ENCODE measurements at places on chromosomes 3 and 15. TPM values are rescaled to one million over a fixed set of nuclear protein-coding genes. Genes with fewer than 3 reads are reported as not detected.

Gene TTC23
- 37.2 TPM for total RNA-seq

Gene PPP1R14D
- total RNA-seq: 0.43 TPM

Gene CA12
- 0.55 TPM for total RNA-seq

DNA sequence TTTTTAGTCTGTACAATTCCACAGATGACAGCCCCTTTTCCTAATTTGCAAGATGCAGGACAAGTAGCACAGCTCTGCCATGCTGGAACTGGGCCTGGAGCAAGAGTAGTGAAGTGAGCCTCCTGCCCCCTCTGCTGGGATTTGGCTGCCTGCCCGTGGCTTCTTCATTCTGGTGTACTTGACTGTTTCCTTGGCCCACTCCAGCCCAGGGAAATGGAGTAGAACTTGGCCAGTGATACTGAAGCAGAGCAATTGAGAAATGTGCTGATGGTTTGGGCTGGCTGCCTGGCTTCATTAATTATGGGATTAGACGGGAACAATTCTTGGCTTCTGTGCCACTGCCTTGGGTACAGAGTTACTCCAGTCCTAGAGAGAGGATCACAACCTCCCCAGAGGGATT lies 2.8 kb downstream of the GPD1L start:
- peak; percentile 77 for DNase-seq

- DNase-seq: no peak
Observed at GRCh38 chr15:91548549-91548948, 305.0 kb upstream of the SLCO3A1 start.

DNA sequence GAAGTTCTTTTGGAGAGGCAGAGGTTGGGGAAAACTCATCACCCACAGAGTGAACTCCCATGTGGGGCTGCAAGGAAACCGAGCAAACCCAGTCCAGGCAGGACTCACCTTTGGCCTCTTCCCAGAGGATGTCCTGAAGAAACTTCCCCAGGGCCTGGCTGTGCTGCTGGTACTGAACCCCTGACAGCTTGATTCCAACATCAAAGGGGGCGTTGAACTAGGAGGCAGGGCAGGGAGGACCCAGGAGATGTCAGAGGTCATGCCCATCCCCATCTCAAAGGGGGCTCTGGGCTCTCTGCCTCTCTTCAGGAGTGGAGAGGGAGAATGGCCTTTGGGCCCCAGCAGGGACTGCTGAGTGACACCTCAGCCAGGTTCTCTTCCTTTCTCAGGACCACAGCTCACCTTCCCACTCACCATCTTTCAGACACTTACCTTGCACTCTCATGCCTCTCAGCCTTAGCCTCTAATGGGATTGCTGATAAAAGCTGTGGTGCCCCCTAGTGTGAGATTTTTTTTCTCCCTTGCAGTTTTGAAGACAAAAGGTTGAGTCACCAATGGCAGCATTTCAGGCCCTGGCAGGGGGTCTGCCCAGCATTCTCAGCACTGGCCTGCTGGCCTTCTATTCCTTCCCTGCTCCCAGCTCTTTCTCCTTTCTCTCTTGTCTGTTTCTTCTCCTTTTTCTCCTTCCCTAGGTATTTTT lies 6.0 kb downstream of the GHRL start:
- peak; percentile 62 for DNase-seq

All from testis (tissue), 5 donors.